ENCODE measurements at places on chromosomes 2 and 18. TPM values are rescaled to one million over a fixed set of nuclear protein-coding genes. Genes with fewer than 3 reads are reported as not detected.

- DNase-seq = no peak
These were observed 47.7 kb upstream of the TMEM247 start for GRCh38 chr2:46431481-46432235.

DNA sequence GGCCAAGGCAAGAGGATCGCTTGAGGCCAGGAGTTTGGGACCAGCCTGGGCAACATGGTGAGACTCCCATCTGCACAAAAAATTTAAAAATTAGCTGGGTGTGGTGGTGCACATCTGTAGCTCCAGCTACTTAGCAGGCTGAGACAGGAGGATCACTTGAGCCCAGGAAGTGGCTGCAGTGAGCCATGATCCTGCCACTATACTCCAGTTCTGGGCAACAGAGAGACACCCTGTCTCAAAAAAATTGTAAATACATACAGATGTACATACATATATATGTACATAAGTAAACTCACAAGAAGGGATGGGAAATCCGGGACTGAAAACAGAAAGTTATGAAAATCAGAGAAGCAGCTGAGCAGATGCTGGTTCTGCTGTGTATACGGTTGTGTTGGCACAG is 29.6 kb upstream of the TAF4B start:
- DNase-seq = no peak

DNA sequence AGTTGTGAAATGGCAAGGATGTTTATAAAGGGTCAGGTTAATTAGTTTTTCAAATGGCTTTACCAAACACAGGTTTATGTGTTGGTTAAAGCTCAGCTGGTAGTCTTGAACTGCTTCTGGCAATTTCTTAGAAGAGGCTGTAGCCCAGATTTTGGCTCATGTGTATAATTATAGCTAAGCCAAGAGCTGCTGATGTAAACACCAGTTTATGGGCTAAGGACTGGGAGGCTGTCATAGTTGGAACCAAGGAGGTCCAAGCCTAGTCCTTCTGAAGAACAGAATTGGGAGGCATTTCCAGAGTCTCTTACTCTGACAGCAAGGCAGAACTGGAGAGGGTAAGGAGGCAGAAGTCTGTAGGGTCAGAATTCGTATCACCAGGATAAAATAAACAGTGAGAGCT is 25.4 kb downstream of the UBE2E3 start:
- no peak for DNase-seq

DNA sequence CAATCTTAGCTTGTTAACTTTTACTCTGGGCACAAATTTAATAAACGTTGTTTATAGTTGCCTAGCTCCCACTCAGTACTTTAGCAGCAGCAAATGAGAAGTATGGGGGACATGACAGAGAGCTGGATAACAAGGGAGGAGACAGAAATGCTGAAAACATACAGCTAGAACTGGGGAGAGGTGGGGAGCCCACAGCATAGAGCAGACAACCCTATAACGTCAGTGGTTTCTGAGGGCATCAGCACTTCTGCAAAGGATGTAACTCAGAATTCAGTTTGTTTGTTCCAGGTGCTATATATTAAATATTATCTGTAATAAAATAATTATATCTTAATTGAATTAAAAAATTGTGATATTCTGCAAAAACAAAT is 1098.7 kb upstream of the FANCL start:
- no peak for DNase-seq

GRCh38 chr2:109277406-109277805 is 148.4 kb downstream of the SH3RF3 start:
- no peak for DNase-seq

- DNase-seq = no peak
These were observed 53.8 kb downstream of the MAP4K4 start for GRCh38 chr2:101751276-101751815.

GRCh38 chr2:128949360-128949759 is 630.7 kb upstream of the HS6ST1 start:
- no peak for DNase-seq

GRCh38 chr2:23624378-23624777 is 239.4 kb downstream of the KLHL29 start:
- peak; percentile 33 for DNase-seq

GRCh38 chr2:218956039-218956438 is 3.4 kb upstream of the CDK5R2 start:
- DNase-seq = no peak

DNA sequence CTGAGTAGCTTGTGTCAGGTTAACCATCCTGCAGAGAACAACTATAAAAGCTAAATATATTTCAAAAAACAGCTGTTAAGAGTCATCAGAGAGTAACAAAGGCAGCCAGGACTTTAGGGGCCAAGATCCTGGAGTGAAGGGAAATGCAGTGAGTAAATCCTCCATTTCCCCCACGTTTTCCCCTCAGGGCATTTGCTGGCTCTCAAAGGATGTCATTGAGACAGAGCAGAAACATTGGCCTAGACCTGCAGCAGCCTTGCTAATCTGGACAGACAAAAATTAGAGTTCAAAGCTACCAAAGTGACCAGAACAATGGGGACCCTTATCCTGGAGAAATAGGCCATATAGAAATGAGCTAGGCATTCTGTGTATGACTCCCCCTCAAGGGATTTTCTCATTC is 21.1 kb upstream of the KLHL29 start:
- DNase-seq = no peak

DNA sequence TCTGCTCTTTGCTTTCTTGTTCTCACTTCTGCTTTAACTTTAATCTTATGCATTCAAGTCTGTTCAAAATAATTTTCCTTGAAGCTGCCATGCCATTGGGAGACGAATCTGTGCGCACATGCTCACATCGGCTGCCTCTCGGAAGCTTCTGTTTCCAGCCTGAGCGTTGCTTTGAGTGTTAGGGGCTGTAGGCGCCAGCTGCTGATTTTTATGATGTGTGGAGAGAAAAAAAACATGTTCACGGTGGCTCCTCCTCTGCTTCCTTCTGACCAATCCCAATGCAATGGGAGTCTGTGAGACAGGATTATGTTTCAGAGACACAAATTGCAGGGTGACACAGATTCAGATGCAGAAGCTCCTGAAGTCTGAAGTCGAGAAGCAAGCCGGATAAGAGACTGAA is at the start of gene MC4R:
MC4R (minus strand) TSS at position 180 of the 400 bp plus-strand sequence. CDS start 426 bp downstream, outside the sequence.
- DNase-seq = no peak

DNA sequence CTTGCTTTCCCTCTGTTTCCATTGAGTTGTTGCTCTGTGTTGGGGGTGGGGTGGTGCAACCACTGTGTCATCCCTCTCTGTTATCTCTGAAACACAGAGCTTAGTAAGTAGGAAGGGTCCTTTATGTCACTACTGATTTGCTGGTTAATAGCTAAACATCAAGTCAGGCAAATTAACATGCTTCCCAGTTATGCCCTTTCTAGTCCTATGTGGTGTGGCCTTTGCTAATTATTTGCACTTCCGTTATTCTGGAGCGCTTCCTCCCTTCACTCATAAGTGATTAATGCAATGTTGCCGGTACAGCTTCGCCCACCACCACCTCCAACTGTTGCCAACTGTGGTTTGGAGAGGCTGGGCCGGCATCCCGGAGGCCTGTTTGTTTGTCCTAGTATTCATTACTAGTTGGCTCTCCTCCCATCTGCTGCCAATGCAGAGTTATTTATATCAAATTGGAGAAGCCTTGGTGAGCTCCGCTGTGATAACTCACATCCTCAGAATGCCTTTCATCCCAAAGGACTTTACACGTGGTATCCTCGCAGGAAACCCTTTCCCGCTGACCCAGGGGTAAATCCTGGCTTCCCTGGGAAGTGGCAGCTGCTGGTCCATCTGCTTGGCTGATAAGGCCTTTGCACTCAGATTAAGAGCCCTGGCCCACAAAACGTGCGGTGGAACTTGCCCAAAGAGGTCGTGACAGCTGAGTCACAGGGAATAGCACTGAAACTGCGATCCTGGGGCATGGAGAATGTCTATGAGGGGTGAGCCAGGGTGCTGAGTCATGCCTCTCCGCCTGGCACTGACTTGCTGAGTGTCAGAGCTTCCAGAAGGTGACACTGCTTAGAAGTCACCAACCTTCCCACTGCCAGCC is 72.0 kb upstream of the ZCCHC2 start:
- peak; percentile 77 for DNase-seq

GRCh38 chr2:66568650-66569300 is 133.8 kb downstream of the MEIS1 start:
- no peak for DNase-seq

DNA sequence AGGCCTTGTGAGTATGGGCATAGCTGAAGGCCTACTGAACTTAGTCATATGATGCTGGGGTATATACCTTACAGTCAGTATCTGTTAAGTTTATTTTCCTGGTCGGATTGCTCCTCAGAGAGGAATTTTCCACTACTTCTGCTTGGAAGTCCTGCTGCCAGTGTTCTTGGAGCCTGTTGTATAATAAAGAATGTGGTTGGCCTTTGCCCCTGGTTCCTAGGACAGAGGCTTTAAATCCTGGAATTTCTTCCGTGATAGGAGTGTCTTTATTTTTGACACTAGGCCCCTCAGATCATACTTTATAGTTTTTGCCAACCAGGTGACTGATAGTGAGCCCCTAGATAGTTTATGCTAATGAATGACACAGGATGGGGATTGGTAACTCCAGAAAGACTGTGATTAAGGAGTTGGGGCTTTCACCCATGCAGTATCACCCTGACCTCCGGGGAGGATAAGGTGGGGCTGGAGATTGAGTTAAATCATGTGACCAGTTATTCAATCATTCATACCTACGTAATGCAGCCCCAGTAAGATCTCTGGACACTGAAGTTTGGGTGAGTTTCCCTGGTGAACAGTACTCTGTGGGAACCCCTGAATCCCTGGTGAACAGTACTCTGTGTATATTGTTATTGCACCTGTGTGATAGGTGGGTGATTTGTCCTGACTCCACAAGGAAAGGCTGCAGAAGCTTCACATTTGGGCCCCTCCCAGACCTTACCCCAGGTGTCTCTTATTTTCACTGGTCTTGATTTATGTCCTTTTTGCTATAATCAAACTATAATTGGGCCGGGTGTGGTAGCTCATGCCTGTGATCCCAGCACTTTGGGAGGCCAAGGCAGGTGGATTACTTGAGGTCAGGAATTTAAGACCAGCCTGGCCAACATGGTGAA is 56.9 kb downstream of the COMMD1 start:
- DNase-seq = no peak

GRCh38 chr18:12839526-12840196 is 44.4 kb downstream of the PTPN2 start:
- no peak for DNase-seq

GRCh38 chr2:110800611-110801402 is 68.4 kb downstream of the ACOXL start:
- no peak for DNase-seq

- DNase-seq = peak; percentile 25
These were observed 4.2 kb downstream of the PXDN start for GRCh38 chr2:1739961-1740715.

DNA sequence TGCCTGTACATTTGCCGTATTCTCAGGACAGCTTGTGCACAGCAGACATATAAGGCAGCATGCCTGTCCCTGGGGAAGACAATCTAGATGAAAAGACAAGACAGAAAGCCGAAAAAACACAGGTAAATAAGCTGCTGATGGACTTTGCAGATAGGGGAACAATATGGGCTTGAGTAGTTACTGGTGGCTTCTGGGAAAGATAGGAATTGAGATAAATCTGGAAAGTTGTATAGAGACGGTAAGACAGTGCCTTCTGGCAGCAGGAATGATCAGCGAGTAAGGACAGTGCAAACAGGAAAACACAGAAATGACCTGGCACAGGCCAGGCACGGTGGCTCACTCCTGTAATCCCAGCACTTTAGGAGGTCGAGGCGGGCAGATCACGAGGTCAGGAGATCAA is 70.2 kb downstream of the FAM124B start:
- no peak for DNase-seq

DNA sequence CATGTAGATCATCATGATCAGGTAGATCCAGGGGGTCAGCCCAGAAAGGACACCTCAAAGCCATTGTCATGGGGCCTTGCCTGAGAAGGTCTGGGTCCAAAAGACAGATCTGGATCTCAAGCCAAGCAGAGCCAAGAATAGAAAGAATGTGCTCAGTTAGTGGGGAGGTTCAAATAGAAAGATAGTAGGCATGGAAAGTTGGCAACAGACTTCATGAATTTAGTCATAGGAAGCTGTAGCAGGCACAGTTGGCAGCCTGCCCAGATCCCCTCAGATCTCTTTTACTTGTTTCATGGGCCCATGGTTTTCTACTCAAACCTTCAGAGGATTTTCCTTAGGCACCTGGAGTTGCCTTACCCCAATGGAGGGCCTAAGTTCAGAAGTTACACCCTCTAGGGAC is 767.0 kb downstream of the SLC4A3 start:
- no peak for DNase-seq

DNA sequence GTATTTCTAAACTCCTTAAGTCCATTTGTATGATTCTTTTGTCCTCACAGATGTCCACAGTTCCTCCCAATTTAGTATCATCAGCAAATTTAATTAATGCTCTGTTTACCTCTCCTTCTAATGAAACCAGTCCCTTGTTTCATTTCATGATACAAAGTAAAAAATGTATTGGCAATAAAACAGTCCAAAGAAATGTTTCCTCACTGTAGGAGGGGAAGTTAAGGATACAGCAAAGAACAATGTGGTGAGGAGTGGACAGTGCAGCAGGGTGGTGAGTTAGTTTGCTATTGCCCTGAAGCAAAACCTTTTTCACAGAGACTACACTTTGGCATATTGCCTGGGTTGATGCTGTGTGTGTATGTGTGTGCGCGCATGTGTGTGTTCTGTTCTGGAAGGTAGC is 401.5 kb downstream of the ARHGAP15 start:
- DNase-seq = no peak

DNA sequence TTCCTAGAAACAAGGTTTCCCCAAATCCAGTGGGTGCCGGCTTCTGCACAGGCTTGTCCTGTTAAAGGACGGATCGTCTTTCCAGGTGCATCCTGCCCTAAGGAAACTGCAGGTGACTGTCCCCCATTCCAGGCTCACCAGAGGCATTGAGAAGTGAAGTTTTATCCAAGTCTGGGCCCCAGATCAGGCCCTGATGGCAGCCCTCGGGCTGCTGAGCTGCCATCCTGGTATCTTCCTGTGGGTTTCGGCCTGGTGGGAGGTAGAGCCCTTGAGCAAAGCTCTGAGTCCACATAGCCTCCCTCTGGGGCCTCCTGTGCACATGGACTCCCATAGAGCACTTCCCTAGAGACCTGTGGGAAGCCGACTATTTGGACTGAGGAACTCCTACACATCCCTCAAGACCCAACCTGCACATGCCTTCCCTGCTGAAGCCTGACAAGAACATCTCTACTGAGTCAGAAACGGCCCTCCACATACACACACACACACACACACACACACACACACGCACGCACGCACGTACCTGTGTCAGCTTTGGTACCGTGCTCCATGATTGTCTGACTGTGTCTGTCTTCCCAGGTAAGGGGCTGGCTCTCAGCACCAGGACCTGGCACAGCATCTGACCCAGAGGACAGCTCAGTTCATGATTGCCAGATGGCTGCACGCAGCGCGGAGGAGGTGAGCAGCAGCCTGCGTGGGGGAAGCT is 16.4 kb downstream of the TNS1 start:
- no peak for DNase-seq

Gene DOK6
- 3.2 TPM for total RNA-seq

Gene UGT1A3
- total RNA-seq = not detected

Gene ANKRD53
- total RNA-seq = 1.1 TPM

Gene PLA2R1
- total RNA-seq = 5.6 TPM

Gene CD8A
- total RNA-seq = 5.5 TPM

Gene NYAP2
- total RNA-seq = 1.1 TPM

Gene PDE1A
- total RNA-seq = 5.2 TPM

Gene RPRM
- 0.27 TPM for total RNA-seq

Gene ZC3H6
- total RNA-seq = 18.0 TPM

Gene ALLC
- not detected for total RNA-seq

Gene RAD51AP2
- not detected for total RNA-seq

Gene RTKN
- 27.5 TPM for total RNA-seq

Gene HRH4
- 2.0 TPM for total RNA-seq

Gene ALPP
- total RNA-seq = 6.0 TPM

Gene NT5C1B
- not detected for total RNA-seq

Gene TWIST2
- 8.4 TPM for total RNA-seq

Gene DLX1
- not detected for total RNA-seq
